ENCODE measurements at places on chromosomes 6 and 20.

DNA sequence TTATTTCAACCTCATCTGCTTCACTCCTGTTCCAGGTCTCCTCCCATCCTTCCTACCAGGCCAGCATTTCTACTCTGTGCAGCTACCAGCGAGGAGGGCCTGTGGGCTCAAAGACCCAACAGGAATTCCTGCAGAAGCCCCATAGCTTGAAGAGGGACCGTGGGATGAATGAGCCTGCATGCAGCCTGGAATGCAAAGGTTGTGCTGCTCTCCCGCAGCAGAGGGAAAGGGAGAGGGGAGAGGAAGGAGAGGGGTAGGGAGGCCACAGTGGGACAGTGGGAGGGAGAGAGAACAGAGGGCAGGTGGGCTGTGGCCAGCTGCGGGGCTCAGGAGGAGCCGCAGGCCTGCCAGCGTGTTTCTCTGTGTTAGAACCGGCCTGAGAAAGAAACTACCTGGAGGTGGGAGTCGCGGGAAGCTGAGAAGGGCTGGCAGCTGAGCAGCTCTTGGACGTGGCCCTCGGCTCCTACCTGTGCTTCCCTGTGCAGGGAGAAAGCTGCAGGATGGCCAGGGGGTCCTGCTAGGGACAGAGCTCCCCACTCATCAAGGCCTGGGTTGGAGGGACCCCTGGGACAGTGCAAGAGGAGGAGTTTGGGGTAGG is 66.1 kb upstream of the MLN start:
- DNase-seq = no peak

DNA sequence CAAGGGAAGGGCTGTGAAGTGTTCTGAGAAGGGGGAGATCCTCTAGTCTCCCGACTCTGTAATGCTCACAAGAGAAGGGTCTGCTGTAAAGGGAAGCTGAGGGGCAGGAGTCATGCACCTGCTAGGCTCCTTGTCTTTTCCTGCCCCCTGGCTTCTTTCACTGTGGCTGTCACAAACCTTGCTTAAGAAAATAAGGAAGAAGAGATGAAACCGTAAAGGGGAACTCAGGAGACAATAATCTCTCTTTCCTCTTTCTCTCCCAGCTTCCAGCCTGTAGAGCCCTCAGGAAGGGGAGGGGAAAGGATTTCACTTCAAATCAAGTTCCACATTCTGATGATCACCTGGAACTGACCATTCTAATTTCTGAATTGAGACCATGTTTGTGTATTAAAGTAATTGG is 26.3 kb downstream of the SLC13A3 start:
- DNase-seq = no peak

- no peak for DNase-seq
Observed at GRCh38 chr6:37134396-37135191, 35.4 kb upstream of the PIM1 start.

DNA sequence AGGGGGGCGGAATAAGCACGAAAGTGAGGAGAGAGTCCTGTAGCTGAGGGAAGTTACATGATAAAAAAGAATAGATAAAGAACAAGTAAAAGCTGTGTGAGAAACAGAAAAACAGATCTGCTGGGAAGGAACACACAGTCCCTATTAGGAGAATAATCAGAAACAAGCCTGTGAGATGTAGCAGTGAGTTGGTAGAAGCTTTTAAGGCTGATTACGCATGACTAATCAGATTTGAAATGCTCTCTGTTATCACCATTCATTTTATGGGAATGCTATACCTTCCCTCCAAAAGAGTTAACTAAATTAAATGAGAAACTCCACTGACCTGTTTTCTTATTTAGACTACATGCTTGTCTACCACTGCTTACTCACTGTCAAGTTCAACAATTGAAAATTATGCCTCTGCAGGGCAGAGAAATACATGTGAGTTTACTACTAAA is 15.8 kb downstream of the REPS1 start:
- DNase-seq = no peak

DNA sequence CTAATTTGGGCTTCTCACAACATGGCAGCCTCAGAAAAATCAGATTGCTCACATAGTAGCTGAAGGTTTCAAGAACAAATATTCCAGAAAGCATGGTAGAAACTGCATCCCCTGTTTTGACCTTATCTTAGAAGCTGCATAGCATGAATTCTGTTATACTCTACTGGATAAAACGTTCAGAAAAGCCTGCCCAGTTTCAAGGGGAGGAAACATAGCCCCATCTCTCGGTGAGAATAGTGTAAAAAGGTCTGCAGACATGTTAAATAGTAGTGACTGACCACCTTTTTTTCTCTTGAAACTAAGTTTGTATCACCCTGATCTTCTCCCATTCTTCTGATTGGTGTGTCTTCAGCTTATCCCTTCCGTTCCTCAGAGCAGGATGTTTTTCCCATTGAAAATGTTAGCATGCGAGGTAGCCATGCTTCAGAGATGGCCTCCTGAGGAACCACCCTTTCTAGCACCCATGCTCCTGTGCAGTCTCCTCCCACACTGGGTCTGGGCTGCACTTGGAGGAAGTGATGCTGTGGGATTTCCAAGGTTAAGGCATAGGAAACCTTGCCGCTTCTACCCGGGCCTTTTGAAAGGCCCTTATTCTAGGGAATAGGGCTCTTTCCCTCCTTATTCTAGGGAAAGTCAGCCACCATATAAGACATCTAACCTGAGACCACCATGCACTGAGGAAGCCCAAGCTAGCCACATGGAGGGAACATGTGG is 50.1 kb downstream of the MARCKS start:
- no peak for DNase-seq

DNA sequence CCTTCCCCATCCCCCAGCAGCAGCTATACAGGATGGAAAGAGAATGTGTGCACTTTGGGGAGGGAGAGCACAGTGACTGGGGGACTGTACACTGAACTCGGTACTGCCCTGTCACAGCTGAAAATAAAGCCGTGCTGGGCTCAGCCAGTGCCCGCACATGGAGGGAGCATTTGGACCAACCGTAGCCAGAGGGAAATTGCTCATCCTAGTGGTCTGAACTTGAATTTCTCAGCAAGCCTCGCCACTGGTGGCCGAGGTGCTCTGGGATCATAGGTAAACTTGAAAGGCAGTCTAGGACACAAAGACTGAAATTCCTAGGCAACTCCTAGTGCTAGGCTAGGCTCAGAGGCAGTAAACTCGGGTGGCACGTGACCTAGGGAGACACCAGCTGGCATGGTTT is 61.0 kb downstream of the DZANK1 start:
- no peak for DNase-seq

Data from urinary bladder (tissue), 4 donors.